ENCODE measurements at places on chromosomes 13 and 19.
A peak's percentile ranks its signal among the peaks of the same experiment; 100 is the strongest.

GRCh38 chr19:4327252-4327876 lies 11.3 kb downstream of the STAP2 start:
- DNase-seq, result peak; percentile 25

- no peak for DNase-seq
These were observed 107.6 kb downstream of the ABCC4 start for GRCh38 chr13:95193509-95194230.

DNA sequence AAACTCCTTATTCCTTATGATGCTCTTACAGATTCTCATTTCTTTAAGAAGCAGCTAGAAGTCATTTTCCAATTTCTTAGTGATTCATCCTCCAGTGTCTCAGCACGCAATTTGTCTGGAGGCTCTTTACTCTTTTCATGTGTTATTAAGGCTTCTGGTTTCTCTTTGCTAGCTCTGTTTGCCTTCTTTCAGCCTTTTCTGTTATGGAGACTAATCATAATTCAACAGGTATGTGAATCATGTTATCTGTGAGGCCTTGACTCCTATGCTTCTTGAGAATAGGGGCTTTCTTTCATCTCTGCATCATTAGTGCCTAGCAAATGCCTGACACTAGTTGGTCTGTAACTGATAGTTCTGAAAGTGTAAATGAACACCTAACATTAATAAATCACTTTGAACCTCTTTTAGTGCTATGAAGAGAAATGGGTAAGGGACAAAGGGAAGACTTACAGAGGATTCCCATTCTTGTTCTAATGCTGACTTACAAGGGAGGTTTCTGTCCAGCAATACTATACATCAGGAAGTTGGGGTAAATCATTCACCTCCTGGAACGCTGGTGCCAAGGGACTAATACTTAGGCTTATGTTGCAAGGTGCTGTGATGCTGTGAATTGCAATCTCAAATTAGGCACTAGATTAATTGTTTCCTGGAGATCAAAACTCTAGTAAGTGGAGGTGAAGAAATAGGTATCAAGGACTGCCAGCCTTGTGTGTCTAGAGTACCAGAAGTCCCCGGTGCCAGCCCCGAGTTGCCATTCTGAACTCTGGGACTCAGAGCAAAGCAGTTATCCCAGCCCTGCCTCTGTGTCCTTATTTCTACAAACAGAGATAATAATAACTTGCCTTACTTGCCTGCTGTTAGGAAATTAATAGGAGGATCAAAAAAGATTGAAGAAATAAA lies 265.6 kb downstream of the DCLK1 start:
- DNase-seq, result no peak

- no peak for DNase-seq
These were observed 137.1 kb downstream of the SLC7A1 start for GRCh38 chr13:29458419-29458818.

- no peak for DNase-seq
These were observed 8.0 kb upstream of the POP4 start for GRCh38 chr19:29598036-29598435.

DNA sequence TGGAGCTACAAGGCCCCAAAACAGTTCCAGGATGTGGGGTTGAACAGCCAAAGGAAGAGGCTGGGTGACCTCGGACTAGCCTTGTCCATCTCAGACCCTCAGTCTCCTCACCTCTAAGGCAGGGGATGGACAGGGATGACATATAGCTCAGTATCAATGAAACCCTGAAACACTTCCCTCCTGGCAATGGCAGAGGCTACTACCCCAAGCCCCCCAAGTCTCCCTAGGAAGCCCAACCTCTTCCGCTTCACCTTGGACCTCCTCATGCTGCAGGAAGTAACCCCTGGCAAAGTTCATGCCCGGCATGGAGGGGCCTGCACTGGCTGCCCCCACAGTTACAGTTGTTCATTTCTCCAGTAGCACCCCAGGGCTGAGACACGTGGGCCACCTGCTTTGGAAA lies 10.6 kb downstream of the CCDC97 start:
- DNase-seq, result no peak

DNA sequence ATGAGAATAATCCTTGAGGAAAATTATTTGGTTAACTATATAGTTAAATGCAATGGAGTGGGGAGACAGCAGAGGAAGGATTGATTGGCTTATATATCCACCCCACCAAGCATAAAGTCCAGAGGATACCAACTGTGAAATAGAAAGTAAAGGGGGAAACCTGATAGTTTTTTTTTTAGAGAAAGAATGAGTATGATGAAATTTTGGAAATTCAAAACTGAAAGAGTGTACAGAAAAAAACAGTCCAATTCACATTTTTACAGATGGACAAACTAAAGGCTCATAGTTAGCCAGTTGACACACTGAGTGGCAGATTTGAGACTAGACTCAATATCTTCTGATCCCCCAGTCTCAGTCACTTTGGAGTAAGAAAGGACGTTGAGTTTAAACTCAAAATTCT lies 51.1 kb downstream of the FNDC3A start:
- DNase-seq, result no peak

- no peak for DNase-seq
These were observed 56.5 kb downstream of the INTS6 start for GRCh38 chr13:51396352-51396751.

DNA sequence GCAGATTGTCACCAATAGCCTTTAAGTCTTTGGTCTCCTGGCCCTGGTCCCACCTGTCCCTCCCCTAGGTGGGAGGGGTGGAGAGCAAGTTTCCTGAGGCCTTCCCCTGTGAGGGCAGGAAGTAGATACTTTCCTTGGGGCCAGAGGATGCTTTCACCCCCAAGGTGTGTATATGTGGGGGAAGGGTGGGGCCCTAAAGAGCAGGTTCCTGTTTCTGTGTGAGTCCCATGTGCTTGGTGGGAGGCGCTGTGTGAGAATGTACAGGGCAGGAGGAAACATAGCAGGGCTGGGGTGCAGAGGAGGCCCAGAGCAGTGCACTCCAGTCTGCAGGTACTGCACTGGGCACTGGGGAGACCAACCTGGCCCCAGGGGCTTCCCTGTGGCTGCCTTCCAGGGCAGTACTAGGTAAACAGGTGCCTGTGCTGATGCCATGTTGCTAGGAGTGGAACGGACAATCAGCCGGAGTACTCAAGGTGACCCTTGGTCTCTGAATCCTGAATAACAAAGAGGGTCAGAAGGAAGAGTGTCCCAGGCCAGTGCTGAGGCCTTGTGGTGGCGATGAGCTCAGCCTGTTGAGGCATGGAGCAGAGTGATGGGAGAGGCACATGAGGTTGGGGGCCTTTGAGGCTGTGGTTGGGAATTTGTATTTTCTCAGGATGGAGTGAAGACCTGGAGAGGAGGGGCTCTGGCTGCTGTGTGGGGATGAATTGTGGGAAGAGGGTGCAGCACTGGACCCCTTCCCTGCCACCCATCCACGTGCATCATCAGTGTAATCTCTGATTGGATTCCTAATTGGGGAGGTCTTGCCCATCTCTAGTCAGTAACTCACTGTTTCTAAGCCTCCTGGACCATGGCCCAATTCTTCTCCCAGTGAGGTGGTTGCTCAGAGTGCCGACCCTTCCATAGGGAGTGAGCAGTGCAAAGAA lies 5.1 kb downstream of the EGLN2 start:
- DNase-seq, result no peak

GRCh38 chr13:99501848-99502301 lies 603 bp downstream of the TM9SF2 start:
- no peak for DNase-seq

- DNase-seq, result no peak
These were observed 228.5 kb upstream of the ARGLU1 start for GRCh38 chr13:106796280-106797047.

- no peak for DNase-seq
These were observed 191.0 kb upstream of the IRS2 start for GRCh38 chr13:109977212-109977968.

GRCh38 chr13:103395139-103395538 lies 328.9 kb upstream of the SLC10A2 start:
- DNase-seq, result no peak

GRCh38 chr13:54563286-54563685 lies 1534.7 kb downstream of the OLFM4 start:
- no peak for DNase-seq

- no peak for DNase-seq
These were observed 817.5 kb upstream of the SLC10A2 start for GRCh38 chr13:103883698-103884097.

DNA sequence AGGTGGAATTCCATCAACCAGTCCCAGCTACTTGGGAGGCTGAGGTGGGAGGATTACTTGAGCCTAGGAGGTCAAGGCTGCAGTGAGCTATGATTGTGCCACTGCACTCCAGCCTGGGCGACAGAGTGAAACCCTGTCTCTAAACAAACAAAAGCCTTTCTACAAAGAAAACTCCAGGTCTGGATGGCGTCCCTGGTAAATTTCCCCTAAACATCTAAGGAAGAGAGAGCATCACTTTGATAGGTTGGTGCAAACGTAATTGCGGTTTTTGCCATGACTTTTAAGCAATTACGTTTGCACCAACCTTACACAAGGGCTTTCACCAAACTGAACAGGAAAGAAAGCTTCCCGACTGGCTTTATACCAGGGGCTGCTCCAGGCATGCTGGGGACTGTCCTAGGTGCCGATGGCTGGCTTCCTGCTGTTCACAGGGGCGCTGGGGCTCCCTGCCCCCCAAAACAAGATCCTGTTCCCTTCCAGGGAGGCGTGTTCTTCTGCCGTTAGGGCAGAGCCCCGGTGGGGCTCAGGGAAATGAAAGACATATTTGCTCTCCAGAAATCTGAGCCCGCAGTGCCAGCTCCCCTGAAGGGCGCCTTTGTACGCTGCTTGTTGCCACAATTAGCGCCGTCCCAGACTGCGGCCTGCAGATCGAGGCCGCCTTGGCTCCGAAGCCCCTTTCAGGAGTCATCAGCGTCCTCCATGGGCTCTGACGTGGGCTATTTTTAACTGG lies 38.7 kb upstream of the KLF2 start:
- DNase-seq, result no peak

GRCh38 chr13:69579351-69579750 lies 528.3 kb upstream of the ATXN8OS start:
- no peak for DNase-seq
